ENCODE measurements at places on chromosomes 6 and 20.

- DNase-seq, result no peak
Observed at GRCh38 chr20:44614525-44614924, 32.1 kb downstream of the PKIG start.

- DNase-seq, result no peak
Observed at GRCh38 chr20:41232973-41233926, 84.3 kb downstream of the ZHX3 start.

- DNase-seq, result no peak
Observed at GRCh38 chr6:73086726-73087125, 138.6 kb downstream of the KHDC1L start.

DNA sequence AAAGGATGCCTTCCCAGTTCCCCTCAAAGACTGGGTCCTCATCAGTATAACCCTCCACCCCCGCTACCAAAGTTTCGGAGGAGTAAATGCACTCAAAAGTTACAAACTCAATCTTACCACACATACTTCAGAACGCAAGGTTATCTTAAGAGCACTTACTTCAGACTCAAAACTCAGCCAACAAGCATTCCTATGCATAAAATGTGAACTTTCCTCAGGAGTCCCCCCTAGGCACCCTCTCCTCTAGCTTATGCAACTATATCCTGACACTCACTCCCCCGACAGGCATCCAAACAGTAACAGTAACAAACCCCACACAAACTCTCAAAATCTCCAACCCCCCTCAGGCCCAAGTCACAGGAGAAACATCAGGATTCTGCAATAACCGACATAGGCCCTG, 11.1 kb upstream of the ADTRP start:
- no peak for DNase-seq

DNA sequence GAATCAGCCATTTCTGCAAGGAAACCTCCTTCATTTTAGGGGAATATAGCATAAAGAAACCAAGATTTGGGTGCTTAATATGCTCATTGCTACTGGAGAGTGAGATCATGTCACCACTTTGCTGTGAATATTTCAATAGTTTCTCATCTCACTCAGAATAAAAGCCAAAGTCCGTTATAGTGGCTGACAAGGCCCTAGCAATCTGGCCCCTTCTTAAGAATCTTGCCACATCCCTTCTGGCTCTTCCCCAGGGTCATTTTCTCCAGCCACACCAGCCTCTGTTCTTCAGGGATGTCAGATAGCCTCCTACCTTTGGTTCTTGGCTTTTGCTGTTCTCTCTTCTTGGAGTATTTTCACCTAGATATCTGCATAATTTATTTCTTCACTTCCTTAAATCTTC, 24.8 kb upstream of the MLIP start:
- no peak for DNase-seq

DNA sequence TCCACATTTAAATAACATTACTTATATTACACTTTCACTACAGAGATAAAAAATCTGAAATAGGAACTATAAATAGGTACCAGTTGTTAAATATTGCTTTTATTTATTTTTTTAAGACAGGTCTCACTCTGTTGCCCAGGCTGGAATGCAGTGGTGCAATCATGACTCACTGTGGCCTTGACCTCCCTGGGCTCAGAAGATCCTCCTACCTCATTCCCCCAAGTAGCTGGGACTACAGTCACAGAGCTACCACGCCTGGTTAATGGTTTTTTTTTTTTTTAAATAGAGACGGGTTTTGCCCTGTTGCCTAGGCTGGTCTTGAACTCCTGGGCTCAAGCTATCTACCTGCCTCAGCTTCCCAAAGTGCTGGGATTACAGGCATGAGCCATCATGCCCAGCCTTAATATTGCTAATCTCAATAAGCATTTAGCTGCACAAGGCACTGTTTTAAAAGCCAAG, 17.3 kb downstream of the EEF1E1 start:
- no peak for DNase-seq

DNA sequence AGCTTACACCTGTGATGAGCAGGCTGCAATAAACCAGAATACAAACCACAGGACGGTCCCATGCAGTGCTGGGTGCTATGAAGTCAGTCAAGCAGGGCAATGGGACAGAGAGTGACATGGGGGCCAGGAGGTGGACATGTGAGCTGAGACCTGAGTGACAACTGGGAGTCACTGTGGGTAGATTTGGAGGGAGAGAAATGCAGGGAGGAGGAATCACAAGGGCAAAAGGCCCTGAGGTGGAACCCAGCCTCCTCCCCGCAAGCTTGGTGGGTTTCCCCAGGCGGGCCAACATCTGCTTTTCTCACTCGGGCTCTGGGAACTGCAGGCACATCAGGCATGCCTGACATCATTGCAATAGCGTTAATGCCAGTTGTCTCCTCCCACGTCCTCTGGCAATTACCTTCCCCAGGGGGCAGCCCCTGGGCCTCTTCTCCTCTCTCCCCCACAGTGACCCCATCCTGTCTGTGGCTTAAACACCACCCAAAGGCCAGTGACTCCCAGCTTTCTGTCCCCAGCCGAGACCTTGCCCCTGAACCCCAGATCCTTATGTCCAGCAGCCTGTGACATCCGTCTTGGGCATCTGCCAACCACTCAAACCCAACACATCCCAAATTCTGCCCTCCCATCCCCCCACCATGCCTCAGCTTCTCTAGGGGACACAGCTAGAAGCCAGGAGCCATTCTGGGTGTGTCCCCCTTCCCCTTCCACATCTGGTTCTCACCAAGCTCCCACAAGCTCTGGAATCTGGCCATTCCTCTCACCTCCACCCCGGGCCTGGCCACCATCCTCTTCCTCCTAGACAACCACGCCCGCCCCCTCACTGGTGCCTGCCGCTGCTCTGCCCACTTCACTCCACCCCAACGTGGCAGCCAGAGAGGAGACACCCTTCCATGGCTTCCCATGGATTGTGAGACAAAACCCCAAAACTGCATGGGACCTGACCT, 28.2 kb downstream of the PDRG1 start:
- no peak for DNase-seq

- DNase-seq, result no peak
Observed at GRCh38 chr20:23412026-23412425, 9.3 kb downstream of the NAPB start.

DNA sequence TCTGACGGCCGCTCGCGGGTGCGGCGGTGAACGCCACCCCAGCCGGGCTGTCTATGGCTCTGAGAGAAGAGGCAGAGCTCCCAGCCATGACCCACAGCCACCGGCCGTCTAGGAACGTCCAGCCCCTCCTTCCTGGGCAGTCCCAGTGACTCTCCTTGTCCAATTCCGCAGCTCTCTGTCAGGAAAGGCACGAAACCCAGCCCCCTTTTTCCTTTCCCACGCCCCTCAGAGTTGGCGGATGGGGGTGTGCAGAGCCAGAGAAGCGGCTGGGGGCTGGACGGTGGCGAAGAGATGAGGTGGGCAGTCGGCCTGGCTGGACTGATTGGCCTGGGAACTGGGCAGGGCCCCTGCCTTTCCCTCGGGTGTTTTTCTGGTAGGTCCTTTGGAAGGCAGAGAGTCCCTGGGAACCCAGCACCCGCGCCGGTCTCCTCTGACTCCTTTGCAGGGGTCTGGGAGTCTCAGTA, 1.5 kb downstream of the EBF4 start:
- peak; percentile 44 for DNase-seq

DNA sequence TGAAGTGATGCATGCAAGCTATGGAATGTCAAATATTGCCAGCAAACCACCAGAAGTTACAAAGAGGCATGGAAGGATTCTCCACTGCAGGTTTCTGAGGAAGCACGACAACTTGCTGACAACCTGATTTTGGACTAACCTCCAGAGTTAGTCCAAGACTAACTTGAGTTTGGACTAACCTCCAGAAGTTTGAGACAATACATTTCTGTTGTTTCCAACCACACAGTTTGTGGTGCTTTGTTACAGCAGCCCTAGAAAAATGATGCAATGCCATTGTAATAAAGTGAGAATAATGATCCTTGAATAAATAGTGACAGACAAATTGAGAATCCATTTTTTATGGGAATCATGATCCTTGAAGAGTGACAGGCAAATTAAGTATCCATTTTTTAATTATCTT, 169.9 kb upstream of the HDDC2 start:
- no peak for DNase-seq

- DNase-seq, result no peak
Observed at GRCh38 chr6:74415056-74415455, 719.1 kb downstream of the CD109 start.

GRCh38 chr20:3014662-3015061, 28.8 kb upstream of the GNRH2 start:
- DNase-seq, result no peak

DNA sequence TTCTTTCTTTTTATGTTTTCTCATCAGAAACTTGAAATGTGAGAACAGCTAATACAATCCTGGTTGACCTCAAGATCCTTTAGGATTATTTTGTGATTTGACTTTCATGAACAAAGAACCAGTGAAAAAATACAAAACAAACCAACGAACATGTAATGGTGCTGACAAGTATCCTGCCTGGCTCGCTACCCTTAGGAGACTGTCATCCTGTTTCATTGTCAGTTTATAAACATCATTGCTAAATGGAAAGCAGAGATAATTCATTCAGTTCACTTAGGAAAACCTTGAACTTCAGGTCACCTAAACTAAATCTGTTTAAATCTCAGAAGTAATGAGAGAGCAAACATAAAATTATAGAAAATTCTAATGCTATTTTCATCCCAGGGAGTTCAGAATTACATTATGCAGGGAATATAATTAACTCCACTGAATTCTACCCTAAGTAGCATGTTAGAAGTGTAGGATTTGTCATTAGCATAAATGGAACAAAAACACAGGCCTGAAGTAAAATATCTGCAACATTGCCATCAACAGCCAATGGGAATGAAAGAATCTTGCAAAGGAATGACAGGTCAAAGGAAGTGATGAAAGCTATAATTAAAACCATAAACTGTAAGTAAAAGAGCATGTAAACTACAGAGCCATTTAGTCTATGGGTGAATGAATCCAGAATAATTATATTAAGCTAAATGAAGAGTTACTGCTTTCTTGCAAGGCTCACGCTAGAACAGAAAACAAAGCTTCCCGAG, 401.2 kb upstream of the MANEA start:
- no peak for DNase-seq

GRCh38 chr6:154514481-154514880, 4.0 kb upstream of the CNKSR3 start:
- no peak for DNase-seq

DNA sequence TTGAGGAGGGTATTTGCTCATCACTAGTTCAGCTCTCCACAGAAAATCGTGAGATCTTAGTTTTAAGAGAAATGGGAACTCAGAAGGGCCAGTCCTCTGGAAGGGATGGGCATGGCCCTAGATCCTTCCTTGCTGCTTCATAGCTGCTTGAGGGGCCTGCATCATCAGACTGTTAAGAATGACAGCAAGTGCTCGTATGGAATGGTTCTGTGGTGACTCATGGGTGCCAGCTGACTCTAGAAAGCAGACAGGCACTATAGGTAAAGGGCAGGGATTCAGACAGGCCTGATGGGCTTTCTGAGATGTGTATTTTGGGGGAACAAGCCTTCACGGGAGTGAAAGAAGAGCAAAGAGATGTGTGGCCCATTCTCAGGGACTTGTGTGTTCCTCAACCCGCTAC, 90.8 kb downstream of the MYLK4 start:
- DNase-seq, result no peak
